Panc1 (cell line): ENCODE measurements at places on chromosomes 1 and 21.

- DNase-seq, result no peak
These were observed 71.0 kb downstream of the ST6GALNAC5 start for GRCh38 chr1:76938304-76938703.

DNA sequence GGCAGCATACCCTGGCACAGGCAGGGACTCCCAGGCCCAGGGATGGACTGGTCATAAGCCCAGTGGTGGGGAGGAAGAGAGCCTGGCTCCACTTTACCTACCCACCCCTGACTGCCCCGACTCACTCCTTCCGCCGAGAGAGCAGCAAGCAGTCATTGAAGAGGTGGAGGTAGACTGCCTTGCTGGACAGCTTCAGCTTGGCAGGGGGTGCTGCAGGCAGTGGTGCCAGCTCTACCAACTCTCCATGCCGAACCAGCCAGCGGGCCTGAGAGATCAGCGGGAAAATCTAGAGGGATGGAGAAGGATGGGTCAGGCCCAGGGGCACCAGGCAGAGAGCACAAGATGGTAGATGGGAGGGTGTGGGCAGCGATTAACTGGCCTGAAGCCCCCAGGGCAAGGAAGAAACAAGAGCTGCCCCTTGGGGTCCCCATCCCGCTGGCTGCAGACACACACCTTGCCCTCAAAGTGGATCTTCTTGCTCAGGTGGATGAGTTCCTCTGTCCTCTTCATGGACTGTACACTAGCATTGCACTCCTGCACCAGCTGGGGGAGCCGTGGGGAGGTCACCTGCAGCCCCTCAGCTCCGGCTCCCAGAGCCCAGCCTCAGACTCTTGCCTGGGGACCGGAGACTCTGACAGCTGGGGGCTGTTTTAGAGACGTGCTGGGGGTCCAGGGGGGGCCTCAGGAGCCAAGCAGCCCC is 7.7 kb downstream of the ARHGEF19 start:
- no peak for DNase-seq

GRCh38 chr1:116808200-116808847 is 54.1 kb downstream of the CD2 start:
- no peak for DNase-seq

- no peak for DNase-seq
These were observed 70.8 kb downstream of the WARS2 start for GRCh38 chr1:119069682-119070081.

DNA sequence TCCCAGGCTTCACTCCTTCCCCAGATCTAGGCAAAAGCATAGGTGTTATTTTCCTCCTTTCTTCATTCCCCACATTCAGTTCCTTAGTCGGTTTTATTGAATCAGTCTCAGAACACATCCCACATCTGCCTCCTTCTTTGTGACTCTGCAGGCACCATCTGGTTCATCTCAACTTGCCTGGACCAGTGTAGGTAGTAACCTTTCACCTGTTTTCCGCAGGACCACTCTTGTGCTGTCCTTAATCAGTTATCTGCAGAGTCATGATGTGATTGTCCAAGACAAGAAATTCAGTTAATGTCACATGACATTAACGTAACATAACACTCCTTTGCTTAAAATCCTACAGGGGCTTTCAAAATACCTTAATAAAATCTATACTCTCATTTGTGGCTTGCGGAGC is 174.6 kb downstream of the CHRM3 start:
- no peak for DNase-seq

GRCh38 chr1:42973286-42973685 is 14.6 kb upstream of the SLC2A1 start:
- DNase-seq, result no peak
